ENCODE measurements at places on chromosomes 12 and 14.

GRCh38 chr14:23612354-23612732, 23.8 kb upstream of the DHRS2 start:
- no peak for DNase-seq

GRCh38 chr14:96191841-96192462, 12.7 kb upstream of the BDKRB2 start:
- no peak for DNase-seq

GRCh38 chr14:94041551-94042346, 15.6 kb downstream of the OTUB2 start:
- no peak for DNase-seq

GRCh38 chr12:51886021-51886710, 1.7 kb upstream of the ANKRD33 start:
- no peak for DNase-seq

DNA sequence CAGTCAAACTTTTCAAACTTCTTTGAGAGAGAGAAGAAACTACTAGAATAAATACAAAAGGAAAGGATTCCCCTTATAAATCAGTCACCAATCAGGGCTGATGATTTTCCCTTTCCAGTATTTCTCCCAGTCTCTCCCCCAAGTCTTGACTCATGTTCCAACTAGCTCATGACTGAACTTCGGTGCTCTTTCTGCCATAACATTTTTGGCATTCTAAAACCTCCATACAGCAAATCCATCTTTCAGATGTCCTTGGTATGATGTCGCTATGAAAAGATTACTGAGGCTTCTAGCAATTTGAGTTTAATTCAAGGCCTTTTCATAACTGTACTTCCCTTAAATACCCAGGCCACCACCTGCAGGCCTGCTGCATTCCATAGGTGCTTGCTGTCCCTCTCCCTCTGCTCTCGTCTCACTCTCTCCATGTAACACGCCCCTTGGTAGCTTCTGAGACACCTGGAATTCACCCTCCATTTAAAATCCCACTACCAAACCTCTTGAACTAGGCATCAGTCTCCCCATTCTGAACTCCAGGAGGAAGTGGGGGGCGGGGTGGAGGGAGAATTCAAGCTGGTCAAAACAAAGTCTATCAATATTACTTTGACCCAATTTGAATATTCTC, 2.4 kb downstream of the PRKD1 start:
- DNase-seq: no peak

- DNase-seq: no peak
These were observed 304.7 kb upstream of the SYT1 start for GRCh38 chr12:78559886-78560285.

GRCh38 chr14:68377459-68377858, 415.4 kb downstream of the ZFP36L1 start:
- DNase-seq: no peak

DNA sequence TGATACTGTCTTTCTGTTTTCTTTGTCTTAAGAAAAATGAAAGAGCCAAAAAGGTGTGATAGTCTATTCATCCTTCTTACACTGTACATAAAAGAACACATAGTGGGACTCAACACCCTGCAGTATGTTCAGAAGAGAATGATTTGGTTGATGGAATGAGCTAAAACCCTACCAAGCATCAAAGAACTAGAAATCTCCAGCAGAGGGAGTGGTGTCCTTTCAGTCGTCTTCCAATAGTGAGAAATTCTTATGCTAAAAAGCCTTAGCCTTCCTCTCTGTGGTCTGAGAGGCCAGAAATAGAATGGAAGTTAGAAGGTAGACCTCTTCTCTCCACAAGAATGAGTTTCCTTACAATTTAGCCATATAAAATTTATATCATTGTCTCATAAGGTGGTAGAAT, 393.4 kb upstream of the SEL1L start:
- no peak for DNase-seq

- no peak for DNase-seq
These were observed 50.7 kb downstream of the BICDL1 start for GRCh38 chr12:120039711-120040110.

DNA sequence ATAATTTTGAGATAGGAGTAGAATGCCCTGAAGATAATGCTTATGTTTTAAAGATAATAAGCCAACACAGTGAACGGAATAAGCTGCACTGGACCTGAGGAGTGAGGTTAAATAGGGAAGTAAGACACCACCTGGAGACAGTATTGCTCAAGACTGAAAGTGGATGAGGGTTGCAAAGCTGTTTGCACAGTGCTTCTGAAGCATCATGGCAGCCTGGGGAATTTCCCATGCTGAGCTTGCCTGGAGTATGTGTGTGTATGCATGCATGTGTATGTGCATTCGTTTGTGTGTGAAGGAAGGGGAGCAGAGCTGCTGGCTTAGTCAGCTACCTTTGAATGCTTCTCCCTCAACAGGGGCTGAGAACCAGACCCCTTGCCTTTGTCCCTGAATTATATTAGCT, 35.8 kb downstream of the BHLHE41 start:
- no peak for DNase-seq

GRCh38 chr12:69027411-69027881, 94.5 kb upstream of the CPM start:
- no peak for DNase-seq

DNA sequence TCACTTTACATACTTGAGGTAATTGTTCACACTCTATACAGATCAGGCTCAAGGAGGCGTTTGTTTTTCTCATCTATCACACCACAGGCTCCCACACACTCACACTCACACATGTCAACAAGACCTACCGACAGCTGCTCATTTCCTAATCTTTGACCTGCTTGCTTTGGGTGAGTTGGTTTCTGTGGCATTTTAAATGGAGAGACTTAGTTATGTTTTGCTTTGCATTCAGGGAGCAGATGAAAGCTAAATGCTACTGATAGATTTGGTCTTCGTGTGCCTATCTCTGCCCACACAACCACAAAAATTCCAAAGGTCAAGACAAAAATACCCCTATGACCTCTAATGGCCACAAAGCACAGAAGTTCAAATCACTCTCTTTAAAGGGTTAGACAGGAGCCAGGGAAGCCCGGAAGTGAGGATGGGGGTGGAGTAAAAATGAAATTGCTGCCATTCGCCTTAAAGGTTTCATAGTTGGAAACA, 203.5 kb upstream of the G2E3 start:
- DNase-seq: no peak

DNA sequence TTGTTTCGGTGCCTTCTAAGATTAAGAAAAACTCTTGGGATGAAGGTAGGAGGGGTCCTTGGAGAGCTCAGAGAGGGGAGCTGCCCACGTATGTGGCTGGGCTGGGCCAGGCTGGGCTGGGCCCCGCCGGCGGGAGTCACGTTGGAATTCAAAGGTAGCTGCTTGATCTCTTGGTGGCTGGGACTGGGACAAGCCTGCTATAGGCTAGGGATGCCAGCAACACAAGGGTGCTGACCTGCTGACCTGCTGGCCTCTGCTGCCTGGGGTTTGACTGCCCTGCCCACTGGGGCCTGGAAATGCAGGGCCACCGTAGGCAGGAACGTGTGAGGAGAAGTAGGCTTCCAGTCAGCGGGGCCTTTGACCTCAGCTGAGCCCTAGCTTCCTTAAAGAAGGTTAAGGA, 52.8 kb upstream of the GTF2A1 start:
- DNase-seq: no peak

- DNase-seq: no peak
These were observed 249.5 kb downstream of the PHLDA1 start for GRCh38 chr12:75782069-75782581.

GRCh38 chr12:53102883-53103807, at the start of gene SOAT2:
TSS of gene SOAT2 (plus strand) at chr12:53103486. CDS start at chr12:53103578, 92 bp downstream.
- no peak for DNase-seq

DNA sequence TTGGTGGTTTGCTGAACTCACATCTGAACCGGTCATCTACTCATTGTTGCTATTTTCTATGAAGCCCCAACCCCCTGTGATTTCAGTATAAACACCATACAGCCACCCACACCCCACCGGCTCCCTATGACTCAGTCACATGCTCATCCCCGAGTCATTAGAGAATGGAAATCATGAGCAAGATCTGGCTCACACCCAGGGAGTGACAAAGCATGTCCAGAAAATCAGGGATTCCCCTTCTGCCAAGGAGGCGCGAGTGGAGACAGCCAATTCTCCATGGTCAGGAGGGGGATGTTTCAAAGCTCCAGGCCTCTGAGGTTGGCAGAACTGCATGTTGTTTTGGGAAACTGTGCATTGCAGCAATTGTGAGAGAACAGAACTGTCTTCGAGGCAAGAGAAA, 657.5 kb upstream of the TBX3 start:
- no peak for DNase-seq

GRCh38 chr12:107238296-107238695, 144.9 kb upstream of the CRY1 start:
- DNase-seq: no peak

DNA sequence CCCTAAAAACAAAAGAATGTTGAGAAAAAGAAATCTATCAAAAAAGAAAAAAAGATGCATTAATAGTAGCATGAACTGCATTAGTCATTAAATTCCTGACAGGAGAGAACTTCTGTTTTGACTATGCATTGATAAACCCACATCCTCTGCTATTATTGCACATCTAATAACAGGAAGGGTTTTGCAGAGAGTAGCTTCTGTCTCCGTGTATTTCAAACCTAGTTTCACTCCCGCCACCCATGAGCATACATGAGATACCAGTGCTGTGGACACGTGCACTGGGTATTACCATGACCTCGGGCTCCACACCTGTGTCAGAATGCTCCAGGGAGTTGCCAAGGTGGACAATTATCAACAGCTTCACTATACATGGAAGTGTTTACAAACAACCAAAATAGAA, 449.1 kb upstream of the SOX5 start:
- DNase-seq: no peak

DNA sequence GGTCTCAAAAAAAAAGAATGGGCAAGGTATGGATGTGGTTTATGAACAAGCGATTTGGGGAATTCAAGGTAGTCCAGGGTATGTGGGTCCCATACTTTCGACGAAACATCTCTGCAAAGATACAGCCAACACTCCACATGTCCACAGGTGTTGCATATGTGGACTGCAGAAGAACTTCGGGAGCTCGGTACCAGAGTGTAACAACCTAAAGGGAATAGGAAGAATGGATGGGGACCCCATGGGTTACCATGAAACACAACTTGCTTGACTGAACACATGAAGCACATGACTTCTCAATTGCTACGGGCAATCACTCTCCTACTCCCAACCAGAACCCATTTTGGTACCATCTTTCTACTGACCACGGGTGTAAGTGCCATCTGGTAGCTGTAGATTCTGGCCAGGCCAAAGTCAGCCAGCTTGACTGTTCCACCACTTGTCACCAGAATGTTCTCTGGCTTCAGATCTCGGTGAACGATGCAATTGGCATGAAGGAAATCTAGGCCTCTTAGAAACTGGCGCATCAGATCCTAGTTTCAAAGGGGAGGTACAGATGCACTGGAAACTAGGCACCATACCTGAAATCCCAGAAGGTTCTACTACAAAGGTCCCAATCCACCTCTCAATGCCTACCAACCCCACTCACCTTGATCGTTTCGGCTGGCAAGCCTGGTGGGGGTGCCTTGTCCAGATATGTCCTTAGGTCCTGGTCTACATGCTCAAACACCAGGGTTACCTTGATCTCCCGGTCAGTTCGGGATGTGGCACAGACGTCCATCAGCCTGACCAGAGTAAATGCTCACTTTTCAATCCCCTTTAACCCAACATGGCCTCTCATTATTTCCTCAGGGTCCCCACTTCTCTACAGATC, 1.3 kb downstream of the CDK4 start:
- DNase-seq: no peak

DNA sequence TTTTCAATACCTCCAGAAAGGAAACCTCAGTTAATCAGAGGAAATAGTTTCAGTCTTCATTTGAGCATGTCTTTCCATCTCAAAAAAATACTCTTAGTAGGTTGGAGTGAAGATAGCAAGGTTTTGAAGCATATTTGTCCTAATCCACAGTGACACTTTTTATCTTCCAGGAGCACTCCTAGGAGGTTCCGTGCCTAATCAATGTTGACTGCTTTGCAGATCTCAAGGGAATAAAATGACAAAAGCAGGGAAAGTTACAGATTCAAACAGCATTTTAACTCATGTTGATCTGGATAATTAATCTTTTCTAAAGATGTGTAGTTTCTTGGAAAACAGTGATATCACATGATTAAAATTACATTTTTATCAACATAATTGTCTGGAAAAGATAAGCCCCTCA, 213.9 kb downstream of the ANO6 start:
- no peak for DNase-seq

GRCh38 chr12:63917864-63918799, 73.6 kb downstream of the SRGAP1 start:
- no peak for DNase-seq

DNA sequence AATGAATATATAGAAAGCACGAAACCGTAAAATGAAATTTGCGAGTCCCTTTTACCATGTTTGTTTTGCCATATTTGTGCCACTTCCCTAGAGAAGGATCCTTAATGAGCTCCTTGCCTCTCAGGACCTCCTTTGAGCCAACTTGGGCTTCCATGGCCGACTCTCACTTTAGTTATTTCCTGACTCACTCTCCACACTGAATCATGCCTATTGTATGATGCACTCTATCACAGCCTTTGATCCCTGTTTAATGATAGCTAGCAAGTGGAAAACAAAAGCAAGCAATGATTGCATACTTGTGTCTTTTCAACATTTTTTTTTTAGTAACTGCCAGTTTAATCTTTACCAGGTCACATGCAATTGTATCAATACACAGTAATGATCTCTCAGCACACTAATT, 153.2 kb downstream of the CCER1 start:
- no peak for DNase-seq

- DNase-seq: no peak
These were observed 70.6 kb downstream of the NOC4L start for GRCh38 chr12:132214891-132215290.

DNA sequence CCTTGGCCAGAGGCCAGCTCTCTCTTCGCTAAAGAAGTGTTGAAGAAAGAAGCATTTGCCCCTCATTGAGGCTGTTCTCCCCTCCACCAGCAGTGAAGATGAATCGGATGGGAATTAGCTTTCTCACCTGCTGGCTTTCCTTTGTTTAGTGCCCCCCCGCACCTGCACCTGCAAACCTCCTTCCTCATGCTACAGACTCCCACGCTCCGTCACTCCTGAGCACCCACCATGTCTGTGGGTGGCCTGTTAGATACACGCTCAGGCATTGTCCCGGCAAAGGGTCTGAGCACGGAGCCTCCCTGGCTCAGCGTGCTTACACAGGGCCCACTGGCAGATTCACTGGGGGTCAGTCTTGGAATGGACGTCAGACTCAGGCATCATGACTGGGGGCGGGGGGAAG, 121.6 kb downstream of the GLT1D1 start:
- DNase-seq: no peak

GRCh38 chr14:100535287-100536120, 51.7 kb downstream of the BEGAIN start:
- no peak for DNase-seq

GRCh38 chr14:64518229-64518628, 13.7 kb downstream of the ZBTB1 start:
- no peak for DNase-seq

DNA sequence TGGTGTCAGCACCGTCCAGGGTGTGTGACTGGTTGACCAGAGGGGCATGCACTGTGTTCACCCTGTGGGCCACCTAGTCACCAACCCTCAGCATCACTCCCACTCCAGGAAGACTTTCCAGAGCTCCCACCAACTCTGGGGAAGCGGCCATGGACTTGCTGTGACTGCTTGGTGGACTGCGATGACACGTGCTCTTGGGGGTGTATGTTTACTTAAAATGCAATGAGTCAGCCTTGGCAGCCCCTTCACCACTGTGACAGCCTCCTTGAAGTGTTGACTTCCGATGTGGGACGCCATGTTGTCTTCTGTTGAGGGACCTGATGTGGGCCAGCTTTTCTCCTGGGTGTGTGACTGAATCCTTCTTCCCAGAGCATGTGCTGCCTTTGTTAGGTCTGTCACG, 151.1 kb upstream of the RTL1 start:
- no peak for DNase-seq

Measured in urinary bladder (tissue), 4 donors.